Left colon (tissue), 2 donors: ENCODE measurements at places on chromosomes 12 and 14. TPM values are rescaled to one million over a fixed set of nuclear protein-coding genes. Genes with fewer than 3 reads are reported as not detected.

The MCRS1 gene
- total RNA-seq, result 66.1 TPM

The CLEC9A gene
- not detected for total RNA-seq

The C12orf50 gene
- total RNA-seq, result not detected

The CMKLR1 gene
- 2.5 TPM for total RNA-seq

The GPN3 gene
- 8.1 TPM for total RNA-seq

The LHX5 gene
- total RNA-seq, result not detected

The TMEM52B gene
- not detected for total RNA-seq

The JDP2 gene
- 29.5 TPM for total RNA-seq

The TPH2 gene
- not detected for total RNA-seq

The PELI2 gene
- 22.7 TPM for total RNA-seq

The FZD10 gene
- 0.40 TPM for total RNA-seq

The GPR132 gene
- 3.4 TPM for total RNA-seq

The FLVCR2 gene
- total RNA-seq, result 42.1 TPM

The DTX1 gene
- total RNA-seq, result 2.3 TPM

The NTF3 gene
- total RNA-seq, result 0.59 TPM

The PCED1B gene
- 1.0 TPM for total RNA-seq

The CBLN3 gene
- 2.5 TPM for total RNA-seq

The PLEKHG7 gene
- total RNA-seq, result 0.89 TPM

The APOLD1 gene
- 6.7 TPM for total RNA-seq

The RPGRIP1 gene
- not detected for total RNA-seq

The TAPBPL gene
- total RNA-seq, result 51.2 TPM

The HCAR1 gene
- not detected for total RNA-seq

The PLA2G1B gene
- not detected for total RNA-seq

The TSHR gene
- 0.22 TPM for total RNA-seq

The DIP2B gene
- total RNA-seq, result 33.5 TPM

The FOXM1 gene
- 19.8 TPM for total RNA-seq

The COX8C gene
- total RNA-seq, result not detected

The NPFF gene
- not detected for total RNA-seq

The KCNJ8 gene
- total RNA-seq, result 0.46 TPM

The SCN8A gene
- total RNA-seq, result 4.9 TPM

The TUBA1A gene
- 12.8 TPM for total RNA-seq

The RAD9B gene
- 0.25 TPM for total RNA-seq

The RERG gene
- 4.1 TPM for total RNA-seq

The RNASE3 gene
- total RNA-seq, result not detected

The B4GALNT1 gene
- total RNA-seq, result 0.34 TPM

The TUNAR gene
- total RNA-seq, result not detected

The FAM181A gene
- not detected for total RNA-seq

The GYS2 gene
- total RNA-seq, result not detected

The EGLN3 gene
- 29.5 TPM for total RNA-seq

The MDGA2 gene
- not detected for total RNA-seq

The ASIC1 gene
- total RNA-seq, result 1.9 TPM
